ENCODE measurements at places on chromosomes 1 and 21. TPM values are rescaled to one million over a fixed set of nuclear protein-coding genes. Genes with fewer than 3 reads are reported as not detected.

DNA sequence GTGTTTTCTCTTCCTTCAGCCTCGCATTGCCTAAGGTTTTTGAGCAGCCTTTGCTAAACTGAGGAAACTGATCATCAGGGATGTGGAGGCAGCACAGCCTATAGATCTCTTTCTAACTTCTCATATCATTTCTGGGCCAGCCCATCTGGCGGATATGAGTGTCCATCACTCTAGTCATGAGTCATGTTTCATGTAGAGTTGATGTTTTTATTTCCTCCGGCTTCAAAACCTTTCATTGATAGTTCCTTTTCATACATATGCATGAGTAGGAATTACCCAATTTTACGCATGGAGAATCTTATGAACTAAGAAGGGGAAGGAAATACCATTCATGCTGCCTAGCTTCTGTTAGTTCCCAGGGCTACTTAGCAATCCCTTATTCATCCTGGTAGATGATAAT, 66.3 kb downstream of the SPATA46 start:
- DNase-seq: no peak

DNA sequence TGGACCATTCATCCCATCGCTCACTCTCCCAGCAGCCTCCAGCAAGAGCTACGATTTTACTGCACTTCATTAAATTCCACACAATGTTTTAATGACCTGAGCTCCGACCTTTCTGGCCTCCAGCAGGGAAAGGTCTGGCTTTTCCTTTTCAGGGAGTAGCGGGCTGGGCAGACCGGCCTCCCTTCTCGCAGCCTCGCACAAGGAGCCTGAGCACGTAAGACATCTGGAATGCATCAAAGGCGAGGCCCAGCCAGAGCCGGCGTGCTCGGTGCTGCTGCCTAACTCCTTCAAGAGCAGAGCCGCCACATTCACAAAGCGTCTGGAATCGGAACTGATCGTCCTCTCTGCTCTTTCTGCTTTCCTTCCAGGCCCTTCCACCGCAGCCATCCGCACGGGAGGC, 32.5 kb upstream of the FHAD1 start:
- DNase-seq: no peak

DNA sequence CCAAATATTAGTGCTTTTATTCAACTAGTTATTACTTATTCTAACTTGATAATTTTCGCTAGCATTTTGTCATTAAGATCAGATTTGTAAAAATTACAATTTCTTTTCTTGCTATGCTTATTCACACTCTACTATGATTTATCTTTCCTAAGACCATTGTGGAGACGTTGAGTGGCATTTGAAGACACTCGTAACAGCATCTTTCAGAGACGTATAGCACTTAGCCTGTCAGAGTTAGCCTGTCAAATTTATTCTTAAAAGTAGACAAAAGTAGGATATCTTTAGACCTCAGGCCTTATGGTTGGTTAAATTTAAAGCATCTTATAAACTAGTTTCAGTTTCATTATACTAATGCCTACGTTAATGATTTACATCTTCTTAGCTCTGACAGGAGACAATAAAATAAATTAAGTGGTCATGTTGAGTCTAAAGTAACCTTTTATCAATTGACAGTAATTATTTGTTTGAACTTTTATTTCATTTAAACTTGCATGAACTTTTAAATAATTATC, 1410.1 kb downstream of the MRPL39 start:
- no peak for DNase-seq

GRCh38 chr1:236073307-236073897, 8.5 kb upstream of the NID1 start:
- no peak for DNase-seq

- DNase-seq: peak; percentile 67
Measured at GRCh38 chr1:53278298-53278725, 40.0 kb upstream of the MAGOH start.

Gene L1TD1
- 0.13 TPM for polyA plus RNA-seq

Gene PLPPR5
- 0.03 TPM for polyA plus RNA-seq

Gene NTNG1
- 0.23 TPM for polyA plus RNA-seq

Gene SIK1
- polyA plus RNA-seq: 2.7 TPM

Gene ORC1
- polyA plus RNA-seq: 1.7 TPM

All from stomach (tissue), 19 donors.